ENCODE measurements at places on chromosomes 16 and 17.
A peak's percentile ranks its signal among the peaks of the same experiment; 100 is the strongest.

- no peak for DNase-seq
These were observed 2.2 kb upstream of the ZNF23 start for GRCh38 chr16:71464231-71464630.

DNA sequence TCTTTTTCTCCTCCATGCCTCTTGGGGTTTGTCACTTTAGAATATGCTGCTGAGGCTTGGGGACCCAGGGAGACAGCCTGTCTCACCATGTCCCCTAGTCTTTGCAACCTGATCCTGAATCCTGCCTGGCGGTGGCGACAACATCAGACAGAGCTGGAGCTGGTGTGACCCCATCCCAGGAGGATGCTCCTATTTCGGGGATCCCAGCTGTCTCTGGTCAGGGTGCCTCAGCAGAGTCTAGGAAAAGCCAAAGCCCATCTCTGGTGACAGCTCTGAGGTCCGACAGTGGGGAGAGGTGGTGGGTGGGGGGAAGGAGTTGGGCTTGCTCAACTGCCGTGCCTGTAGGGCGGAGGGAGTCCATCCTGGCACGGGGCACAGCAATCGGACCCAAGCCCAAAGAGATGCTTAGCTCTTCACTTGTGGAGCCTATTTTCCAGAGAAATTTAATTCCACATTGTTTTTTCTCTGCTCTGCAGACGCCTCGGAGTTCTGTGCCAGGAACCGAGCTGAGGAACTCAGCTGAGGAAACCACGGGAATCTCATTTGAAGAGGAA is 10.3 kb upstream of the TNS4 start:
- DNase-seq: no peak

- no peak for DNase-seq
These were observed 128.2 kb upstream of the COX10 start for GRCh38 chr17:13940858-13941665.

DNA sequence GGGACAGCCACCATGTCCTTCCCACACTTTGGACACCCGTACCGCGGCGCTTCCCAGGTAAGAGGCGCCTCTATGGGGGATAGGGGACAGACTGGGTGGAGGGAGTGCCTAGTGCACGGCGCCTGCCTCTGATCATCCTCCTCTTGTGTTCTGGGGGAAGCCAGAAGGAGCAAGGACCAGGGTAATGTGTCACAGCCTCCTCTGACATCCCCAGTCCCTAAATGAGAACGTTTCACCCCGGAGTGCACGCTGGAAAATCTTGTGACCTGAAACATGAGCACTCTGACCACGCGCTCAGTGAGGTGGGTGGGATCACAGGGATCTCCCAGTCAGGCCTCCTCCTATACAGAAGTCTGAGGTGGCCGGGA is 1.1 kb downstream of the IRX6 start:
- DNase-seq: no peak

GRCh38 chr17:47720754-47721533 is 12.1 kb upstream of the TBX21 start:
- DNase-seq: peak; percentile 92

GRCh38 chr16:57084257-57084770 is 8.1 kb upstream of the CPNE2 start:
- DNase-seq: peak; percentile 51

- DNase-seq: no peak
These were observed 33.7 kb upstream of the TNRC6C start for GRCh38 chr17:77924757-77925336.

- DNase-seq: no peak
These were observed 157.3 kb downstream of the VPS53 start for GRCh38 chr17:557371-557770.

- no peak for DNase-seq
These were observed 51.6 kb upstream of the KSR1 start for GRCh38 chr17:27404676-27405075.

DNA sequence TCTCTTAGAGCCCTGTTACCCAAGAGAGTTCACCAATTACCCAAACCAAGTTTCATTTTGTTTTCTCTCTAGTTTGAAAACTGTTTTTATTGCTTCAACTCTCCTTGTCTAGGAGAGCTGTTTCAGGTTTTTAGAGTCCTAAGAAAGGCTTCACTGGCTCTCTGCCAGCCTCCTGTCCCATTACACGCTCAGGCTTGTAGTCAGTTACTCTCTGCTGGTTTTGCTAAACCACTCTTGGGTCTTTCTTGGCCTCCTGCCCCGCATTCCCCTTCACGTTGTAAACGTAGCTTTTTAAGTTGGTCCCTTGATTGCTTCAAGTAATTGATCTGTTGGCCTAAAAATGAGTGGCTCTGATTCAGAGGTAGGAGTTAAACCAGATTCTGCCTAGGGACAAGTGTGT is 529.1 kb downstream of the MAF start:
- no peak for DNase-seq

- DNase-seq: no peak
These were observed 14.1 kb downstream of the DHRS7B start for GRCh38 chr17:21140911-21141310.

- no peak for DNase-seq
These were observed 22.6 kb downstream of the MRM3 start for GRCh38 chr17:804541-805435.

DNA sequence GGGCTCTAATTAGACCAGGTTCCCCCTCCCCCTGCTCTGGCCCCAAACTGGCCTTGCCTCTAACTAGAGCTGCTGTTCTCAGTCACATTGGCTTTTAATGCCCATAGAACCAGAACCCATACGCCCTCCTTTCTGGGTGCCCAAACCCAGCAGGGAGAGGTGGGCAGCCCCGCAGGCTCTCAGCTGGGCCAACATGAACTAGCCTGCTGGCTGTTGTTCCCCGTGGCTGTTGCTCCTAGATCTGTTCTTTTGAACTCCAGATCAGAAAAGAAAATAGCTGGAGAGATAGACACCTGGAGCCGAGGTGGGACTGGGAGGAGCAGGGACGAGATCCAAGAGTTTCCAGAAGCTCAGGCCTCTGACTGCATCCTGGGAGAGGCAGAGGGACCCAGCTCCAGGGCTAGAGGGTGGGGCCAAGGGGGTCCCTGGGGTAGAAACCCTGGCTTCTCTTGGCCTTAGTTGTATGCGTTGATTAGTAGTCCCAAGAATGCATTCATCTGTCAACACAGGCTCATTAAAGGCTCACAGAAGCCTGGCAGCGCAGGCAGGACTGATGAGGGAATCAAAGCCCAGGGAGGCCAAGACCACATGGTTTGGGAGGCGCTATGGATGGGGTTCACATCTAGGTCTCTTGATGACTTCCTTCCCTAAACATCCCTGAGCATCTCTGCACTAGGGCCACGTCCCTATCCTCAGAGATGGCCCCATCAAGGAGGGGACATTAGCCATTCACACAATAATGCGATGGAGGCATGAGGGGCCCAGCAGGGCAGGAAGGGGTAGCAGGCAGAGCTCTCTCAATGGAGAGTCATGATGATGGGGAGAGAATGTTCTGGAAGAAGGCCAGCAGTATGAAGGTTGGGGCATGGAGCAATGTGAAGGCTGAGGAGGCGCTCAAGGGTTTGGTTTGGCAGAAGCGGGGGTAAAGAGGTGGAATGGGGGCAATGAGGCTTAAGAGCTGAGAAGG is 1.3 kb upstream of the CPSF4L start:
- no peak for DNase-seq
